ENCODE measurements at places on chromosomes 3 and 15.

GRCh38 chr3:71513515-71513914 is 70.0 kb downstream of the FOXP1 start:
- DNase-seq, result no peak

DNA sequence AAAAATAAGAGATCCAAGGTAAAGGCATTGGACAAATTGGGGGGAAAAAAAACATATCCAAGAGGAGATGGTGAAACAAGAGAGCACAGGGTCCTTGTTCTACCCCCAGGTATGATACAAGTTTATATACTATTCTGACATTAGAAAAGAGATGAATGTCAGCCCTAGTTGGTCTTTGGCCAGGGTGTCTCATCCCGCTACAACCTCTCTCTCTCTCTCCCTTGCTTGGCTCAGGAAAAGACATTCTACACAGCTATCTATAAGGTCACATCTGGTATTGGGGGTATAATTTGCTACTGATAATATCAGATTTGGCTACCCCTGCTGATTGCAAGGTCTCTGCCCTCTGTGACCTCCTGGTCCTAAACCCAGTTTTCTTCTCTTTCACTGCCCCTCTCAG is 117.2 kb downstream of the GOLIM4 start:
- DNase-seq, result no peak

- DNase-seq, result no peak
Measured at GRCh38 chr3:12465836-12466225, 18.4 kb upstream of the TSEN2 start.

DNA sequence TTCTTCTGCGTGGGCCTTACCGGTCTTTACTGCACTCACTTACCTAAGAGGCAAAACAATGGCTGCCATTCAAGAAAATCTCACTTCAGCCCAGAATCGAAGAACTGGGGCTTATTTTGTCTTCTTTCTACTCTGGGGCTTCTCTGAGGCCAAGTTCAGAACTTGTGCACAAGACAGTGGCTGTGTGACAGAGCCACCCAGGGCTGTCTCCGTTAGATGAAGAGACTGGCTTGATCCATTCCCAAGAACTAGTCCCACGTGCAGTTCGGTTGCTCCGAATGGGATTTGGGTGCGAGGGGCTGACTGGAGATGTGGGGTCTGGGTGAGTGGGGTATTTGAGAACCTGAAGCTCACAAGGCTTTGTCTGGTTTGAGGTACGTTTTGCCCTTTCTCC is 795 bp upstream of the TCF12 start:
- peak; percentile 4 for DNase-seq

- no peak for DNase-seq
Measured at GRCh38 chr3:5298453-5298852, 110.9 kb downstream of the EDEM1 start.

- DNase-seq, result no peak
Measured at GRCh38 chr3:193498215-193498614, 56.5 kb downstream of the ATP13A4 start.

DNA sequence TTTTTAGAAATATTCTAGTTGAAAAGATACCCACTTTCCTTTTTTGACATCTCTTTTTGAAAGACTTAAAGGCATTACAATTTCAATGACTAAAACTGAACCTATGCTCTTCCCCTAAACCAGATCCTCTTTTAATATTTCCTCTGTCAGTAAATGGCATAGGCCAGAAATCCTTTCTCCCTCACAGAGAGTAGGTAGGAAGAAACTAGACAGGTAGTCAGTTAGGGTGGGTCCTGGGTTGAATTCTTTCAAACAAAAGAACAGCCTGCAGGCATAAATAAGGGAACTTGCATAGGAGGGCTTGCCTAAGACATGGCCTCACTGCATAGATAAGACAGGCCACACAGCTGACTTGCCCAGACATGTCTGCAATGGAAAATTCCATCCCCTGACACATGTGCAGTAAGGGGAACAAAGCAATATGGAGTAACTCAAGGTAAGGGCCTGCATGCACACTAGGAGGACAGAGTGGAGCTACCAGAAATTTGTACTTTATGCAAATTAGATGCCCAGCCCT is 23.1 kb downstream of the PLSCR5 start:
- peak; percentile 77 for DNase-seq

- no peak for DNase-seq
Measured at GRCh38 chr3:185956244-185956643, 18.4 kb upstream of the TRA2B start.

DNA sequence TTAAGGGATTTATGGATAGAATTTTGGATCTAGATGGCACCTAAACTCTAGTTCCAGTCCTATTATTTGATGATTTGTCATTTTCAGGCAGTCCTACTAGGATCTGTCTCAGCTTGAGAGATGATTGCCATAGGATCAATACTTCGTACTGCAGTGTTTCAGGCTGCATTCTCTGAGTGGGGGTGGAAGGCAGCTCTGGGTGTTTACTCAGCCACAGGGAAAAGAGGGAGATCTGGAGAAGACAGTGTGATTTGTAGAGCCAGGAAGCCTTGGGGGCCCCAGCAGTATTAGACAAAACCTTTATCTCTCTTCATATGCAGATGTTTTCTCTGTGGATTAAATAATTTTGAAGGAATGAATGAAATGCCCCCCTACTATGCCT is 188.4 kb upstream of the SYNPR start:
- no peak for DNase-seq

DNA sequence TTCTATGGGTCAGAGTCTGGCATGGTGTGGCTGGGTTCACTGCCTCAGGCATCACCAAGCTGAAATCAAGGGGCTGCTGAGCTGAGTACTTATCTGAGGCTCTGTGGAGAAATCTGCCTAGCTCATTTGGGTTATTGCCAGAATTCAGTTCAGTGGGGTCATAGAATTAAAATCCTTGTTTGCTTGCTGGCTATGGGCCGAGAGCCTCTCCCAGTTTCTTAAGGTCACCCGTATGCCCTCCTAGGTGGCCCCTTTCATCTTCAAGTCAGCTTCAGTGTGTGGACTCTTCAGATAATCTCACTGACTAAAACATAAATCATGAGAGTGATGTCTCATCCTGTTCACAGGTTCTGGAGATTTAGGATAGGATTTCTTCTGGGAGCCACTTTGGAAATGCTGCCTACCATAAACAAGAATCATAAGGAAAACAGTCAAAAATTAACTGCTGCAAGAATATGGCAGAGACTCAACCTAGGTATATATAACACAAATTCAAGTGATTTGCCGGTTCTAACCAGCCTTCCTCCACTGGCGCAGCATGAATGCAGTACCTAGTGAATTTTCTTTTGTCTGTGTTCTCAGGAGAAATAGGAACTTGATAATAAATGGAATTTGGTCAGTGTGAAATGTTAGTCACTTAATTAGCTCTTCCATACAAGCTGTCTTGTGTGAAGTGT is 5.3 kb downstream of the CP start:
- no peak for DNase-seq

DNA sequence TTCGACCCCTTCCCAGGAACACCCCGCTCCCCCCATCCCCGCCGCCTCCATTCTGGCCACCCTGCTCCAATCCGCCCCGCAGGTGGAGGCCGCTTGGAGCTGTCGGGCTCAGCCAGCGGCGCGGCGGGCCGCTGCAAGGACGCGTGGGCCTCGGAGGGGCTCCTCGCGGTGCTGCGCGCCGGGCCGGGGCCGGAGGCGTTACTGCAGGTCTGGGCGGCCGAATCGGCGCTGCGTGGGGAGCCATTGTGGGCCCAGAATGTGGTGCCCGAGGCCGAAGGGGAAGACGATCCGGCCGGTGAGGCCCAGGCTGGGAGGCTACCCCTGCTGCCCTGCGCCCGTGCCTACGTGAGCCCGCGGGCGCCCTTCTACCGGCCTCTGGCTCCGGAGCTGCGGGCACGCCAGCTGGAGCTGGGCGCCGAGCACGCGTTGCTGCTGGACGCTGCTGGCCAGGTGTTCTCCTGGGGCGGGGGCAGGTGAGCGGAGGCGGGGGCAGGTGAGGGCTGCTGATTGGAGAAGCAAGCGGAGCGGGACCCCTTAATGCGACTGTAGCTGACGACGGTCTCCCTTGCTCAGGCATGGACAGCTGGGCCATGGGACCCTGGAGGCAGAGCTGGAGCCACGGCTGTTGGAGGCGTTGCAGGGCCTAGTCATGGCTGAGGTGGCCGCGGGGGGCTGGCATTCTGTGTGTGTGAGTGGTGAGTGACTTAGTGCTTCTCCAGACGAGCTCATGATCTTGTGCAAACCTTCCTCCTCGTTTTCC is 2.5 kb downstream of the RCCD1 start:
- DNase-seq, result no peak

DNA sequence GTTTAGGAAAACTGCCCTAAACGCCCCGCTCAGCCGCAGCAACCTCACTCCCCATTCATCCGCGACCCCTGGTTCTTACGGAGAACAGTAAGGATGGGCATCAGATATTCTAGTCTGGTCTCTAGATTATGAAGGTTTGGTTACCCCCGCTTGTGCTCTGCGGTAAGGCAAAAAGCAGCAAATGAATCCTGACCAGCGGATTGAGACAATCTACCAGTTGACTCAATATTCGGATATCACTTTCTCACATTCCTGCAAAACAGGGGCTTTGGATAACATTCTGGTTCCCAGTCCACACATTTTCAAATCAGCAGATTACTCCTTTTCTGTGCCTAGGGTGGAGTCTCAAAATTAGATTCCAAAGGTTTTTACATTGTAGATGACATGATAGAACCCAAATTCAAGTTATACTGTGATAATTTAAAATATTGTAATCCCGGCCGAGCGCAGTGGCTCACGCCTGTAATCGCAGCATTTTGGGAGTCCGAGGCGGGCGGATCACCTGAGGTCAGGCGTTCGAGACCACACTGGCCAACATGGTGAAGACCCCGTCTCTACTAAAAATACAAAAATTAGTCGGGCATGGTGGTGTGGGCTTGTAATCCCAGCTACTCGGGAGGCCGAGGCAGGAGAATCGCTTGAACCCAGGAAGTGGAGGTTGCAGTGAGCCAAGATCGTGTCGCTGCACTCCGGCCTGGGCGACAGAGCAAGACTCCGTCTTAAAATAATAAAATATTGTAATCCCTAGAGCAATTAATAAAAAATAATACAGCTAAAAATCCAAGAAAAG is 1.1 kb upstream of the CYFIP1 start:
- DNase-seq, result no peak

GRCh38 chr3:32373276-32373675 is 18.4 kb upstream of the CMTM7 start:
- DNase-seq, result no peak

GRCh38 chr3:74614107-74614967 is at the start of gene CNTN3:
TSS of gene CNTN3 (minus strand) at chr3:74614659. CDS start at chr3:74521112, 93,547 bp downstream.
- no peak for DNase-seq

- no peak for DNase-seq
Measured at GRCh38 chr15:40845036-40845435, 1.2 kb downstream of the SPINT1 start.

DNA sequence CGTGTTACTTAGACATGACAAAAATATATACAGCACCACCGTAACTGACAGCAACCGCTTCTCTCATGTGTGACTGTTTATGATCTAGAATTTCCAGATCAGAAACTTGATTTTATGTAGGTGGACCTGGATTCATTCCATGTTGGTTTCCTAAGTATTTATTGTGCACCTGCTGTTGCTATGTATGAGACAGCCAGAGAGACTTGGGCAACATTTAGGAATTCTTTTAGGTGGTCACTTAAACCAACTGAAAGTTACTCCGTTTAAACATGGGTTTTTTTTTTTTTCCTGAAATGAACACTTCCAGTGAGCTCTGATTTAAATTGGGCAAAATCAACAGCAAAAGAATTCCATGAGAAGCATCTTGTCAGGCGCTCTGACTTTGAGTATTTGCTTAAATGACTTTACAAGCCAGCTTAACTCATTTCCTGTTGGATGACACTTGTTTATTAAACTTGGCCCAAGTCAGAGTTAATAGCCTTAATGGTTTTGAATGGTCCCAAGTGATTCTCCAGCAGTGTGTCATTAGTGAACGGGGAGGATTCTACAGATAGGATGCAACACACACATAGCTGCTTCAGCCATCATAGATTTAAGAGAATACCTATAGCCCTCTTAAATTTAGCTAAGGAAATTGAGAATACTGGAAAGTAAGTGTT is 31.8 kb downstream of the MITF start:
- DNase-seq, result no peak

GRCh38 chr3:89946884-89947283 is 839.5 kb downstream of the EPHA3 start:
- no peak for DNase-seq

GRCh38 chr3:150348500-150348899 is 59.6 kb upstream of the TSC22D2 start:
- DNase-seq, result no peak

DNA sequence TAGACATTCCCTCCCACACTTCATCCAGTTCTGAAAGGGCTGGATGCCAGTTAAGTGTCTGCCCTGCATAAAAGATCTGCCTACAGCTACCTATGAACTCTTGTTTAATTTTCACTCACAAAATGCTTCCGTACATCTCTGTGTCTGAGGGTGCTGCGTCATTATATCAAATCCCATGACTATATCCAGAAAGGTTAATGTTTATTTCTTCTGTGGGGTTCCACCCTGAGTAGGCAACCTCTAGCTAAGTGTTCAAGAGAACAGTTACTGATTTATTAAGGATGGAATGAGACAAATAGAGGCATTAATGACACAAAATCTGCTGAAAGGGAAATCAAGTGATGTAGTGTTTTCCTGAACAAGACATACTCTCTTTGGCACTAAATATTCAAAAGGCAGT is 220.2 kb downstream of the MTHFS start:
- no peak for DNase-seq

DNA sequence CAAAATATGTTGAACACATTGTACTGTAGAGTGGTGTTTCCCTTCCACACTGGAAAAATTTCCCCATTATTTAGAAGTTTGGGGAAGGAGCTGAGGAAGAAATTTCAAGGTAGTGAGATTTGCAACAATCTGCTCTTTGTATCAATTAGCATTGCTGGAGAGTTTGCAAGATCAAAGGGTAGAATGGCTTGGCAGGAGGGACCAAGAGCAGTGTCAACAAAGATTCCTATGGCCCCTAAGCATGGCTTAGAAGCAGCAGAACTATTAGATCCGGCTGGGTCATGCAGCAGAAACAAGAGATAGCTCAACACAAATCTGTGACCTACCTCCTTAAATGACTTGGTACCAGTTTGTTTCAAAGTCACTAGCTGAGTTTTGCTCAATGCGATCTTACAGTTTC is 175.0 kb downstream of the C3orf38 start:
- DNase-seq, result no peak

- no peak for DNase-seq
Measured at GRCh38 chr3:169082076-169082475, 581.4 kb downstream of the MECOM start.

DNA sequence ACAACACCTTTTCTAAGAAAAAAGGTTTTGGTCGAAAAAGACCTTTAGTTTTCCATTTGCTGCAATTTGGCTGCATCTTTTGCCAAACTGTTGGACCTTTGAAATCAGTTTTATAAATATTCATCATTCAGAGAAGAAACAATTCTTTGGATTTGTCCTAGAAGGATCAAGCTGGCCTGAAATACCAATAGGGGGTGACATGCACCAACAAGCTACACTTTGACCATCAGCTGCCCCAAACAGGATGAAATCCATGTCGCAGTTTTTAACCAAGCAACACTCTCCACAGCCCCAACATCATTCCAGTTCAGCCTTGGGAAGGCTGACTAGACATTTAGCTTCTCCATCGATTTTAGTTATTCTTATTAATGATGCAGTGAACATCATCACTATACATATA is 9.8 kb downstream of the RPL15 start:
- DNase-seq, result no peak

- no peak for DNase-seq
Measured at GRCh38 chr3:179651687-179652446, 973 bp upstream of the USP13 start.
